ENCODE measurements at places on chromosomes 1 and 21.

GRCh38 chr1:94259635-94260289 lies 22.4 kb upstream of the ARHGAP29 start:
- DNase-seq: peak; percentile 91

DNA sequence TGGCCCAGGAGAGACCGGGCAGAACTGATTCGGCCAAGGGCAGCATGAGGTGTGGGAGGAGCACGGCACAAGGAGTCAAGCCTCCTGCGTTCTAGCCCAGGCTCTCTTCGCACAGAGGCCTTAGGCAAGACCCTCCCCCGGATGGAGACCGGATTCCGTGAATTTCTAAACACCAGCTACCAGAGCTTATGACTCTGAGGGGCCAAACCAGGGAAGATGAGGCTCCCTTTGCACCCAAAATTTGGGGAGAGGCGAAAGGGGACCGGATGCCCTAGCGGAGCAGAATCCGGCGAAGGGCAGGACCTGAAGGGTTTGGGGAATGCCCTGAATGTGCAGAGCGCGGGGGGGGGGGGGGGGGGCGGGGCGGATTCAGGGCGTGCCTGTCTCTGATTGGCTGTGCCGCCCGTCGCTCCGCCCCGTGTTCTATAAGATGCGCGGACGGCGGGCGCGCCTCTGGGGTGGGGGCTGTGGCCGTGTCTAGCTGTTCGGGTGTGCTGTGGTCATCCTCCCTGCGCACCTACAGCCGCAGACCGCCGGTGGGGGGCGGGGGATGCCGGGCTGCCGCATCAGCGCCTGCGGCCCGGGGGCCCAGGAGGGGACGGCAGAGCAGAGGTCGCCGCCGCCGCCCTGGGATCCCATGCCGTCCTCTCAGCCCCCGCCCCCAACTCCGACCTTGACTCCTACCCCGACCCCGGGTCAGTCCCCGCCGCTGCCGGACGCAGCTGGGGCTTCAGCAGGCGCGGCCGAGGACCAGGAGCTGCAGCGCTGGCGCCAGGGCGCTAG lies at the start of gene TRNP1:
TRNP1 (plus strand) TSS at position 456 of the 783 bp plus-strand sequence; CDS start at position 551, 95 bp downstream.
- DNase-seq: peak; percentile 80

GRCh38 chr1:113617438-113618141 lies 141.7 kb downstream of the PHTF1 start:
- peak; percentile 6 for DNase-seq

- no peak for DNase-seq
Observed at GRCh38 chr21:33451634-33452071, 28.1 kb downstream of the TMEM50B start.

- DNase-seq: no peak
Observed at GRCh38 chr1:90723590-90724108, 6.5 kb upstream of the BARHL2 start.

GRCh38 chr1:159300146-159300545 lies 2.0 kb upstream of the FCER1A start:
- DNase-seq: no peak

DNA sequence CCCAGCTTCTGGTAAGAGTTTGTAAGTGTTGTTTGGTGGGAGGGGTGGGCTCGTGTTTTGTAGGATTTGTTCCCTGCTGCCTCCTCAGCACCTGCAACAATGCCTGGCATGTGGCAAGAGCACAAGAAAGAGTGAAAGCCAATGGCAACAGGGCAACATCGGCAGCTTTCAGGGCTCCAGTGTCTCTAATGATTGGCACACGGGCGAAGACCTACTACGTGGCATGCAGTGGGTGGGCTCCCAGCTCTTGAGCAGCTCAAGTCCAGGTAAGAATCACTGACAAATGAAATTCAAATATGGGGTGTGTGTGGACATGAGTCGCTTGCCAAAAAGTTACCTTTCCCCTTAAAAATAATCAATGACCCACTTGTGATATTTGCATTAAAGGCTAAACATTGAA lies 23.9 kb upstream of the SLC1A7 start:
- no peak for DNase-seq

GRCh38 chr1:234893725-234894630 lies 234.7 kb downstream of the TOMM20 start:
- peak; percentile 87 for DNase-seq

DNA sequence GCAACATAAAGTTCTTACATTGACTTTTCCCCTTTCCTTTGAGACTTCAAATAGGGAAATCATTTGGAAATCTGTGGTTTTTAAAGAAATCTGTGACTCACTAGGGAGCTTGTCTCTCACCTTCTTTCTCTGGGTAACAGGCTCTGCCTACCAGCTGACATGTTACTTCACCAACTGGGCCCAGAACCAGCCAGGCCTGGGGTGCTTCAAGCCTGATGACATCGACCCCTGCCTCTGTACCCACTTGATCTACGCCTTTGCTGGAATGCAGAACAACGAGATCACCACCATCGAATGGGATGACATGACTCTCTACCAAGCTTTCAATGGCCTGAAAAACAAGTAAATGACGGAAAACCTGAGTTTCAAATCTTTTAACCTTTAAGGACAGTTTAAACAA lies 9.2 kb upstream of the CHIA start:
- DNase-seq: no peak

GRCh38 chr21:46637952-46638746 lies 2.7 kb downstream of the PRMT2 start:
- DNase-seq: peak; percentile 9

- no peak for DNase-seq
Observed at GRCh38 chr1:218518216-218518740, 173.1 kb downstream of the TGFB2 start.

- DNase-seq: no peak
Observed at GRCh38 chr1:106584107-106584506, 472.4 kb upstream of the PRMT6 start.

GRCh38 chr21:42364304-42364865 lies 1.9 kb downstream of the TFF1 start:
- DNase-seq: no peak

DNA sequence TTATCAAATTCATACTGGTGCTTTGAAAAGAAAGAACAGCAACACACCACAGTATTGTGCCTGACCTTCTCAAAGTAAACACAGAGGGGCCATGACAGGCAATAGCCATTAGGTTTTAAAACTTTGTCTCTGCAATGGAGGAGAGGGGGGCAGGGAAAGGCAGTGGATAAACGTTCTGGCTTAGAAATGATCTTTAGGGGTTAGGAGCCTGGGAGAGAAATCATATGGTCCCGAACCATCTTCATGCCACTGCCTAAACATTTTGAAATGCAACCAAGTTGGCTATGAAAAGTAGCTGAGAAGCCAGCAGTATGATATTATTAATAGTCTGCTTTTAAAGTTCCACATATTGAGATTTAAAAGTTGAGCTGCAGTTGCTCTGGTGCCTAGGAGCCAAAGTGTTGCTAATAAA lies 39.8 kb downstream of the PLPP3 start:
- no peak for DNase-seq

GRCh38 chr1:76179219-76179698 lies 104.7 kb downstream of the ST6GALNAC3 start:
- no peak for DNase-seq

DNA sequence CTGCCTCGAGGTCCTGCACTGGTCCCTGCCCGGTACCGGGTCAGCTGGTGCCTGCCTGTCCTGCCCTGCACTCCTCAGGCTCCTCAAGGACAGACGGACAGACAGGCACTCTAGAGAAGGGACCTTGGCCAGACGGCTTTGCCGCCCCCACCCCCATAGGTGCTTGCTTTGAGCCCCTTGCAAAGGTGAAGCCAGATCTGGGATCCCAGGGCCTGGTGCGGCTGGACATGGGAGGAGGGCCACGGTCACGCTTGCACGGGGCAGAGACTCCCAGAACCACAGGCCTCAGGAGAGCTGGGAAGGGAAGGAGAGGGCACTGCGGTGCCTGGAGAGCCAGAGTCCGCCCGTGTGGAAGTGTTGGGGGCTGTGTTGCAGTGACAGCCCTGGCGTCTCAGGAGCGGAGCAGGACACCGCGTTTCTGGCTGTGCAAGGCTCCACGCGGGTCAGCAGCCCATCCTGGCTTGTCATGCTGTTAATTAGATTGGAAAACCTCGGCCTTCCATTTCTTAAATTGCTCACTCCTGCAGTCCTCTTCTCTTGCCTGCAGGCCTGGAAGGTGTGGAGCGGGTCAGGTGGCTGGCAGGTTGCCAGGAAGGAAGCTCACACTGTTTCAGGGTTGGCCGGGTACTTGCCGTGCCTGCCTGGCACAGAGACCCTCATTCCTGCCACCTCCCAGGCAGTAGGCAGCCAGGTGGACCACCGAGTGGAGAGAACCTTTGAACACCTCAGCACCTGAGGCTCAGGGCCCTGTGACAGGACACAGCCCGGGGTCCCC lies 16.3 kb downstream of the COL18A1 start:
- DNase-seq: no peak

DNA sequence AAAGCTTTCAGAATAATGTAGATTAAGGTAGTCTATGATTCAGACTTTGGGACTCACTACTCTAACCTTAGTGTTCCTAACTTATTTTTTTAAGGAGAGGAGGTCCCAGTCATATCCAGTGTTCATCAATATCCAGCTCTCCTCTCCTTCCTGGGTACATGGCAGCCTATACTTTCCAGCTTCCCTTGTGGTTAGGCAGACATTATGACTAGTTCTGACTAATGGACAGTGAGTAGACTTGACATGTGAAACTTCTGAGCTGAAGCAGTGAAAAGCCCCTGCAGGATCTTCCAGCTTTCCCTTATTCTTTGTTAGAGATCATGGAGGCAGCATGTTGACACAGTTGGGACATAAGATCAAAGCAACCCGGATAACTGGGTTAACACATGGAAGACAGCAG lies 144.2 kb downstream of the PTPRU start:
- peak; percentile 28 for DNase-seq

DNA sequence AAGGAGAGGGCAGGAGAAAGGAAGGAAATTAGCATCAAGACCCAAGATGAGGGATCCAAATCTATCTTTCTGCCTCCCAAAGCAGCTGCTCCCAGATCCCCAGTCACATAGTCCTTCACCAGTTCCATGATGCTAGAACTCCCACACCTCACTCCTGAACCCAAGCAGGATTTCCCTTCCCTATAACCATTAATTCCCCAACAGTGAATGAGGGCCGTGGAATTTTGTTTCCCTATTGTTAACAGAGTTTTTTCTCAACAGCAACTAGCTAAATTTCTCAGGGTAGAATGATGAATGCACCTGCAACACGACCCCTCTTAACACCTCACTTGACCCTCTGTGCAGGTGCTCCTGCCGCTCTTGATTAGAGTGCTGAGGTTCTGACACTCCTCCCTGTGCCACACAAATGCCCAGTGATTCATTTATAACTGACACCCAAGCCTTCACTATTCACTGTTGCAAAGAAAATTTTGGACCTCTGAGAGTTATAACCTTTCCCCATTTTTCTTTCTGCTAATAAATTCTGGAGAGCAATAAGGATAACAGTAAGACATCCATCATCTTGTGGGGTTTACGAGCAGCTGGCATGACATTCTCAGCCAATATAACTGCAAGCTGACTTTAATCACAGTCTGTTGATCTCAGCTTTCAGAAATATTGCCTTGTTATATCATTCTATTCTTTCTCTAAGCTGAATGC lies 25.4 kb upstream of the NPL start:
- DNase-seq: no peak

DNA sequence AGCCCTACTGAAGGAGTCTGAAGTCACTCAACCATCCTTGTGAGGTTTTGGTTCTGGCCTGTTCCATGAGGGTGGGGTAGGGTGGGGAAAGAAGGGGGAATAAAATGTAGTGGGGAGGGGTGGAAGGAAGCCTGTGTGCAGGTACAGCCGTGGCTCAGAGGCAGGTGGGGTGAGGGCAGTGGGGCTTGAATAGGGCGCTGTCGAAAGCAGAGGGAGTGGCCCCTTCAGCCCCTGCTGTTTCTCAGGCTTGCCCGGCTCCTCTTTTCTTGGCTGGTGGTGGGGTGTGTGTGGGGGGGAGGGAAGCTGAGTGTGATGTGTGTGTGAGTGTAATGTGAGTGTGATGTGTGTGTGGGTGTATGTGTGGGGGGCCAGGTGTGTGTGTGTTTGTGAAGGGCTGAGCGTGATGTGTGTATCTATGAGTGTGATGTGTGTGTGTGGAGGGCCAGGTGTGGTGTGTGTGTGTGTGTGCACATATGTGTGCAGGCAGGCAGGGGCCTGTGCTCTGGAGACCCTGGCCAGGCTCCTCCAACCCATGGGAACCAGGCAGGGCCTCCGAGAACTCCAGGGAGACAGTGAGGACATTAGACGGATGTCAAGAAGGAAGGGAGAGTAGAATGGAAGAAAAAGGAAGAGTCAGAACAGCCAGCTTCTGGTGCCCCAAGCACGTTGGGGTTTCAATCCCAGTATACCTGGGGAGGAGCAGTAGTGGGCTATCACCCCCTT lies 9.0 kb downstream of the SOX13 start:
- DNase-seq: no peak

DNA sequence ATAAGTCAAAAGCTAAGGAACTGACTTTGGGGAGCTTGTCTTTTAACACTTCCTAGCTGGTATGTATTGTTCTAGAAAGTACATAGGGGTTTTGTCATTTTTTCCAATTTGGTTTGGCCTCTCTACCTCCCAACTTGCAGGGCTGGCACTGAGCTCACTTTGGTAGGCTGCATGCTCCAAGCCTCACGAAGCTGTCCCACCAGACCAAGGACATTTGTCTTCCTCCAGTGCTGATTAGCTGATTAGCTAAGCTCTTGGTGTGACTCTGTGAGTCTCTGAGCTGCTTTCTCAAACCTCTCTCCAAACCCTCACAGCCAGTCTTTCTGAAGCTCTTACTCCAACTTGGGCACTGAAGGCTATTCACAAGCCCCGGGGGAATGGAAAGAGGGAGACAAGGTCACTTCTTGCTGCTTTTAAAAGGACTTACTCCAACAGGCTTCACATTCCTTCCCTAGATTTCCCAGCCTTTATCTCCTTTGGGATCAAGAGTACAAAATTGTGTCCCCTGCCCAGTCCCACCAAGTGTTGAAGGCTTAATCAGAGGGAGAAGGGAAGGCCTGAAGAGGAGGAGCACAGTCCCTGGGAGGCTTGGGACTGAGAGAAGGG lies 893 bp upstream of the CFAP45 start:
- no peak for DNase-seq

DNA sequence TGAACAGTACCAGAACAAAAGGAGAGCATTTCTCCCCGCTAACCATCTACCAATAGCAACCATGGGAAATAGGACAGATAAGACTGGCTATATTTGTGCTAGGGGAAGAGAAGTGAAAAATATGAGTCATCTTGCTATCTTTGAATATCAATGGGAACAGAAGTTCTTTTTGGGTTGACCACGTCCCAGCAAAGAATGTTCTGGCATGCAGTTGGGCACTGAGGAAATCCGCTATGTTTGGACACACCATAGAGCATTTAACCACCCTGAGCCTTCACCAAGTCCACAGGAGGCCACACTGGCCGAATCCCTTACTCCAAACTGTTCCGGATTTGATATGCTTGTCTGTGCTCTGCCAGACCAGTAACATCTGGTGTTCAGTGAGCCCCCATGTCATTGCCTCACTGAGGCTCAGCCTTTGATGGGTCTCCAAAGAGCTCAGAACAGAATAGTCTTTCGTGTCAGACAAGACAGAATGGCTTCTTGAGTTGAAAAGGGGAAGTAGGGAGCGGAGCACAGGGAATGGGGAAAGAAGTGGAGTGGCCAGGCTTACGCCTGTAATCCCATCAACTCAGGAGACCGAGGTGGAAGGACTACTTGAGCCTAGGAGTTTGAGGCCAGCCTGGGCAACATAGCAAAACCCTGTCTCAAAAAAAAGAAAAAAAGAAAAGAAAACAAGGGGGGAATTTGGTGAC lies 81.4 kb downstream of the SMYD2 start:
- peak; percentile 86 for DNase-seq
